ENCODE measurements at places on chromosomes 7 and 10. TPM values are rescaled to one million over a fixed set of nuclear protein-coding genes. Genes with fewer than 3 reads are reported as not detected.

DNA sequence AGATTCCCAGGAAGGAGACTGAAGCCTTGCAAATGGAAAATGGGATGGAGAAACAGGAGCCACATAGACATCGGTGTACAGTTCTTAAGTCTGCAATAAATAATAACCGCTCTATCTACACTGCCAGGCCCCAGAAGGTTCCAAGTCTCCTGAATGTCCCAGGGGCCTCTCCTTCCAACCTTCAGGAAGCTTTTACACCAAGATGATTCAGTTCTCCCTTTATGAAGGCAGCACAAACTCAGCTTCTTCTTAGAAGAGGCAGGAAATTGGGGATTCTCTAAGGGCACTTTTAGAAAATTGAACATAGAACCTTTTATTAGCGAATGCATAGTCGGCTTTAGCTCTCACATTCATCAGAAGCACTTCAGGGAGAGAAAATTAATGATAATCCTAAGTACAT is 130.8 kb upstream of the LYZL1 start:
- DNase-seq, result no peak

DNA sequence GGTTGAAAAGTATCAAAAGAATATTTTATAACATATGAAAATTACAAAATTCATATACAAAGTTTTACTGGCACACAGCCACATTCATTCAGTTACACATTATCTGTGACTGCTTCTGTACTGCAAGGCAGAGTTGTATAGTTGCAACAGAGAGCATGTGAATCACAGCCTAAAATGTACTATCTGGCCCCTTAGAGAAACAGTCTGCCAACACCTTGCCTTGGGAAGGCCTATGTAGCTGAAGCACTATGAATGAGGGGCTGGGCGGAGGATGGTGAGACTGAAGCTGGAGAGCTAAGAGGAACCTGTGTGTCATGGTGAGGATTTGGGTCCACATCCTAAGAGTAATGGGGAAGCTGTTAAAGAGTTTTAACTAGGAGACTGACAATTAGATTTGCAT is 35.7 kb downstream of the PDZD8 start:
- no peak for DNase-seq

DNA sequence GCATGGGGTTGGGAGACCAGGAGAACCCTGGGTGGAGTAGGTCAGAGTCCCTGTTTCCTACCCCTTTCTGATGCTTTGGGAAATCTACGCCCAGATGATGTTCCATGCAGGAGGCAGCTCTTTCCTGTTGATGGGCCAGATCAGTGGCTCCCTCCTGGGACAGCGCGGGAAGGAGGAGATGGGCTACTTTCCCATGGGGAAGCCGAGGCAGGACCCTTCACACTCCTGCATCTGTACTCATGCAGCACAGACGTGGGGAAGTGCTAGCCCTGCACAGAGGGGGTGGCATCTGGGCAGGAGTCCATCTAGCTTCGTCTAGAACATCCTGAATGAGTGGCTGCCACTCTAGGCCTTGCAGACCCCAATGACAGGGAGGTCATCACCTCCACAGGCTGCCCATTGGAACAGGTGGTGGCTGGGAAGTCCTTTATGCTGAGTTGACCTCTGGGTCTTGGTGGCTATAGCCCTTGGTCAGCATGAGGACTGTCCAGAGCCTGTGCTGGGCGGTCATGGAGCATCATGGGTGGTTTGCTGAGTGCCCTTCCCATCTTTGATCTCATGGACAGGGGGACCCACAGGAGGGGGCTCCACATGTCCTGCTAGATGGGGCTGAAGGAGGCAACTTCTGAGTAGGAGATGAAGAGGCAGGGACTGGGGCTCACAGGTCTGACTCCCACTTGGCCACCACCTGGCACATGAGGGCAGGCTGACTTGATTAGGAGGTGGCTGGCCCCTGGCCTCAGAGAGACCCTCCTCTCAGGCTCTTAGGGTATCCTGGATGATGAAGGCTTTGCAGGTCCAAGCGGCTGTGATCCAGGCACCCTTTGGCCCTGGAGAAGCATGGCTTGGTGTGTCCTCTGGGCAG is 24.6 kb downstream of the RAMP3 start:
- DNase-seq, result no peak

DNA sequence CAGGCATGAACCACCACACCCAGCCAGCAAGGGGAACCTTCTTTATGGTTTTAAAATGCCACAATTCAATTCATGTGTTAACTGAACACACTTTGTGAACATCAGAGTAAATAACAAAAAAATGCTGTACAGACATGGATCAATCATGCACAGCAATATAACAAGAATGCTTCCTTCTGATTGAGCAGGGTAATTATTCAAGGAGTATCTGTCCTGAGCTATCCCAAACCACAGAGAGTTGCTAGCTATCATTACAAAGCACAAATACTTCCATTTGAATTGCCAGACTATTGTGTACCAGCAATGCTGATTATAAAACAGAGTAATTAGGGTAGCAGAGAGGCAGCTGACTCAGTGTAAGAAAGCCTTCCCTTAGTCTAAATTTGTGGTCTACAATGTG is 11.3 kb upstream of the RHOBTB1 start:
- DNase-seq, result no peak

The LRCH4 gene
- total RNA-seq, result 56.1 TPM

GRCh38 chr7:107228291-107228690 is 59.5 kb downstream of the HBP1 start:
- DNase-seq, result no peak

Measured in endothelial cell of umbilical vein (primary cell).